ENCODE measurements at places on chromosomes 16 and 17.

DNA sequence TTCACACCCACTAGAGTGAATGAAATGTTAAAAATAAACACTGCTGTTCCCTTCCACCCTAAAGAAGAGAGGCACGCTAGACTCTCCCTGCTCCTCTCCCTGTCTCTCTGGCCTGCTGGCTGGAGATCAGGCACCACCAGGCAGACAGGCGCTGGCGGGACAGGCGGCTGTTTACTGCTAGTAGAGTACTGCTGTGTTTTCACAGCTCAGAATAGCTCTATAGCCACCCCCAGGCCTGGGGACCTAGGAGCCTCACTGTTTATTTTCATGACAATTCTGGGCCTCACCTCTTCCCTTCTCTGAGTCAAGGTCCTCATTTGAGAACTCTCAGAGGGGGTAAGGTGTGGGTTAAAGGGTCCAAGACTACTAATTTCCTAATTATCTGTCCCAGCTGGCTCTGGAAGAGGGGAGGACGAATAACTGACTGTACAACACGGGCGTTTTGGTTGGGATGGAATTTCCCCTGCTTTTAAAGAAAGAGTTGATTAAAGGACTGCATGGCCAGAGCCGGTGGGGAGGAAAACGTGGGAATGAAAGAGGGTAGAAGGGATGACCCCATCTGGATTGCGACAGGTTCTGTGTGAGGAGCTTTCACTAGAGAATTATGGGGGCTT, 9.0 kb upstream of the G6PC1 start:
- DNase-seq, result no peak

- DNase-seq, result no peak
Observed at GRCh38 chr16:3576211-3576610, 992 bp downstream of the NLRC3 start.

- peak; percentile 44 for DNase-seq
Observed at GRCh38 chr16:57146040-57146647, 39.7 kb downstream of the PSME3IP1 start.

DNA sequence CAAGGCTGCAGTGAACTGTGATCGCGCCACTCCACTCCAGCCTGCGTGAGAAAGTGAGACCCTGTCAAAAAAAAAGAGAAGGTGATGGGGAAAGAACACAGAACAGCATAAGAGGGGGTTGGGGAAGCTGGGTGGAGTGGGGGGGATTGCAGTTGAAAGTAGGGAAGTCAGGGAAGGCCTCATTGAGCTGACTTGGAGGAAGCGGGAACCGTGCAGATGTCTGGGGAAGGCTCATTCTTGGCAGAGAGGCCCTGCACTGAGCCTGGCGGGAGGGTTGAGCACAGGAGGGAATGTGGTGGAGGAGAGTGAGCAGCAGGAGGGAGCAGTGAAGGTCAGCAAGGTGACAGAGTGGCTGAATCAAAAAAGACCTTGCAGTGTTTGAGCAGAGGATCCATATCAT, 26.9 kb downstream of the IL4R start:
- no peak for DNase-seq

DNA sequence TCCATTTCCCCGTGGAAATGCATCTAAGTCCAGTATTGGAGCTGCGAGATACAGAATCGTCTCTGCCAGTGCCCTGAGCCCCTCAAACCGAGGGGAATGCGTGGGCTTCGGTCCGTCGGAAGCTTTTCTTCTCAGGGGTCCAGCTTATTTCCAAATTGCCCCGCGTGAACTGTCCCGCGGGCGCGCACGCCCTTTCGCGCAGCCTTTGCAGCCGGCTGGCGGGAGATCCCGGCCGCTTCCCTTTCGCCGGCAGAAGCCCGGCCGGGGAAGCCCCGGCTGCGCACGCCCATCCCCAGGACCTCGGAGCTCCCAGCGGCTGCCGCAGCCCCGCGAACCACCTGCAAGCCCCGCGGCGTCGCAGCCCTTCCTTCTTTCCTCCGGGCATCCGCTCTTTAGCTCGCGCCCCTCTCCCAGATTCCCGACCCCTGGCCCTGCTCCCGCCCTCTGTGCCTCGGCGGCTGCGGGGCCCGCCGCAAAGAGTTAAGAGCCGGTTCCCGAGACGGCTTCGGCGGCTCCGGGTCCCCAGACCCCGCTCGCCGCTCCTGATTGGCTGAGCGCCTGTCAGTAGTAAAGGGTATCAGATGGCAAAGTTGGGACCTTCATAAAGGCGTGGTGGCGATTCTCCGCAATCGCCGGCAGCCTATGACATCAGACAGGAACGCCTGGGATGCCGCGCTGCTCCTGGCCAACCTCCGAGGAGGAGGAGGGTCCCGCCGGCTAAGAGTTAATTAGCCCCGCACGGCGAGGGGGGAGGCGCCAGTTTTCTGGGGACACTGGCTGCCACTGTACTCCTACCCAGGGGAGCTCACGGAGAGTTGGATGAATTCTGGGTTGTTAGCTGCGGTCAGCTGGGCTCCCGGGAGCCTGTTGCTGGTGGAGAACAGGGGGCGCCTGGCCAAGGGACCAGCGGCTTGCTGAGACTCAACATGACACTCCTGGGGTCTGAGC, at the start of gene MYOCD:
Gene MYOCD (plus strand): TSS at position 628 of the 948 bp plus-strand sequence. CDS start 299 bp downstream, at position 927.
- DNase-seq, result no peak

DNA sequence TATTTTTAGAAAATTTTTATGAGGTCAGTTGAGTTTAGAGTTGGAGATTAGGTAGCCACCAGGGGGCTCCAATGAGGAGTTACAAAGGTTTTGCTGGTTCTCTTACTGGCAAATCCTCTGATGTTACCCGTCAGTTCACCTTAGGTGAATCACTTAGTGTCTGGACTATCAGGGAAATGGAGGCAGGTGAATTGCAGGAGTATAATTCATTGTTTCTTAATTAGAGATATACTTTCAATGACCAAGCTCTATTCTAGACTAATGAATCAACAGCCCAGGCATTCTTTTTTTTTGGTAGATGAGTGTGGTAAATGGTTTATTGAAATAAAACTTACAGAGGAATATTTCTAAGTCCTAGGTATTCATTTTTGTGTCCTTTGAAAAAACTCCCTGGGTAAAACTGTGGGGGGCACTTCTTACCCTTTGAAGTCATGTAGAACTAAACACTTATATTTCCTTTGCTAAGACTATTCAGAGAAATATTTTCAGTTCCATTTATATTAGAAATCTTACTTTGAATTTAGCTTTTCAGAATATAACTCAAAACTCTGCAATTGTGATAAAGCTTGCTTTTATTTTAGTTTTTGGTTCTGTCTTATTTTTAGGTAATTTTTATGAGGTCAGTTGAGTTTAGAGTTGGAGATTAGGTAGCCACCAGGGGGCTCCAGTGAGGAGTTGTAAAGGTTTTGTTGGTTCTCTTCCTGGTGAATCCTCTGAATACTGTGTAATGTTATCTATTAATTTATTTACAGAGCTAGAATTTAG, 17.7 kb downstream of the PSMD11 start:
- peak; percentile 84 for DNase-seq

- DNase-seq, result no peak
Observed at GRCh38 chr16:30456302-30456701, 10.6 kb upstream of the SEPHS2 start.

DNA sequence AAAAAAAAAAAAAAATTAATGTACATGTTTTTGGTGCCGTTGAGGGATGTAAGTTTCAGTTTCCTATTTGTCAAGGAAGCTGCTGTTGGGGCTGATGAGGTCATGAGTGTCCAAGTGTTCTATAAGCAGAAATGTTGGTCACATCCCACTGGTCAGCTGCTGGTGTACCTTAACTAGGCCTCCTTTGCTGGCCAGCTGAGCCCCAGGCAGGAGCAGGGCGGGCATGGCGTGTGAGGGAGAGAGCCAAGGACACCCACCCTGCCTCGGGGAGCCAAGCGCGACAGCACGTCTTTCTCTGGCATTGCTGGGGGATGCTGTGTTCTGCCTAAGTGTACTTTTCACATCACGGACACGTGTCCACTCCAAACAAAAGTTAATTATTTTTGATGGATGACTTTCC, 108.1 kb upstream of the CDC42EP4 start:
- DNase-seq, result peak; percentile 18

- no peak for DNase-seq
Observed at GRCh38 chr17:58969612-58970011, 137.1 kb downstream of the TRIM37 start.

DNA sequence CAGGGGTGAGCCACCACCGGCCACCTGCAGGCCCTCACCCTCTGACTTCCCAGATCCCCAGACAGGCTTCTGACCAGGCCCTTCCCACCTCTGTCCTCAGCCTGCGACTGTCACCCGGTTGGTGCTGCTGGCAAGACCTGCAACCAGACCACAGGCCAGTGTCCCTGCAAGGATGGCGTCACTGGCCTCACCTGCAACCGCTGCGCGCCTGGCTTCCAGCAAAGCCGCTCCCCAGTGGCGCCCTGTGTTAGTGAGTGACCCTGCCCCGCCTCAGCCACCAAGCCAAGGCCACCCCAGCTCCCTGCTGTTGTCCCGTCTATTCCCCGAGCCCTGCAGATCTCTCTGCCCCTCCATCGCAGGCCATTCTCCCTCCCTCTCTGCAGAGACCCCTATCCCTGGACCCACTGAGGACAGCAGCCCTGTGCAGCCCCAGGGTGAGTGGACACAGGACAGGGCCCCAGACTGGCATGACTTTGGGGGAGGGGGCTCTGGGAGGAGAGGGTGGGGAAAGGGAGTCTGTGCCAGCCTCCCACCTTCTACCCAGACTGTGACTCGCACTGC, 1.9 kb downstream of the NTN3 start:
- DNase-seq, result no peak

DNA sequence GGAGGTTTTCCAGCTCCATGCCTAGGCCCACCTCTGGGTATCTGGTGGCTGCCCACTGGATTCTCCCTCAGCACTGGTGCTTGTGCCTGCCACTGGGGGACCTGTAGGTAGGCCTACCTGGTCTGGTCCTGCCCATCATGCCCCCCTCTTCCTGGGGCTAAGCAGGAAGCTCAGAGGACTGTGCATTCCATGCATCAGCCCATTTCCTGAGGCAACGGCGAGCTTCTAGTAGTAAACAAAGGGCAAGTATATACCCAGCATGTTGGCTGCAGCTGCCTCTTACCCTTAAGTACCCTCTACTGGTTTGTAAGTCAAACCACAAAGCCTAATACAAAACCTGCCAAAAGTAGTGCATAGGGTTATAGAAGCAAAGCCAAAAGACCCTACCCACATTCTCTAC, 37.5 kb downstream of the SDR42E1 start:
- DNase-seq, result no peak

DNA sequence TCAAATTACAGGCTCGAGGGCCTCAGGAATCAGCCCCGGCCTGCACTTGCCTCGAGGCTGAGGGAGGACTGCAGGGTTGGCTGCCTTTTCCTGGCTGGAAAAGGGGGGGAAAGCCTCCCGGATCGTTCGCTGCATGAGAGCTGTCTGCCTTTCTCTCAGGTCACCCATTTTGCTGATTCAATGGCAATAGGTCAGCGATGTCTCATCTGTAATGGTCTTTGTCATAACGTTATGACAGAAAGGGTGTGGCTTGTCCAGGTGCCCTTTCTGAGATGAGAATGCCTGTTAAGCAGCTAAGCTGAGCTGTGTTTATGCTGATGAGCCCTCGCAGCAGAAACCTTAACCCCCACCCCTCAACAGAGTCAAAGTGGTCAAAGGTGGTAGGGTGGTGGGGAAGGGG, 81.8 kb downstream of the AKAP1 start:
- DNase-seq, result no peak

DNA sequence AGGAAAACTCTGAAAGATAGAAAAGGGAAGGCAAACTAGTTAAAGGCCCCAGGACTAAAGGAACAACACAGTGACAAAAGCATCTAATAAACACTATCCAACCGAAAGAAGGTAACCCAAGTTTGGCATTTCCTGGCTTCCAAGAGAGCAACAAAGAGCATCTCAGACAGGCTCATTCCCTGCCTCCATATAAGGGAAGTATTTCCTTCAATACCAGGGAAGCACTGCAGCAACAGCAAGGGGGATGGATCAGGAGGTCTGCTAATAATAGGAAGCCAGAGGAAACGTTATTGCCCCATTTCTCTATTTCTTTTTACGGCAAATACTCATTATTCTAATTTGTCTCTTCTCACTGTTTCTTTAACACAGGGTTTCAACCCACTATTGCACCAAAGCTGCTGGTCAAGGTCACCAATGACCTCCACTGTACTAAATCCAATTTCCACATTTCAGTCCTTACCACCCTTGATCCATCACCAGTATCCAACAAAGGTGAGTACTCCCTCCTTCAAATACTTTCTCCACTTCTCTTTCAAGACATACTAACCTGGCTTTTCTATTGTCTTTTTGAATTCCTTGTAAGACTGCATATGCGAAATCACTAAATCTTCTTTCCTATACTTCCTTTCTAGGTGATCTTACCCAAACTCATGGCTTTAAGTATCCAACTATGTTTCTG, 86.1 kb downstream of the KANSL1 start:
- no peak for DNase-seq

DNA sequence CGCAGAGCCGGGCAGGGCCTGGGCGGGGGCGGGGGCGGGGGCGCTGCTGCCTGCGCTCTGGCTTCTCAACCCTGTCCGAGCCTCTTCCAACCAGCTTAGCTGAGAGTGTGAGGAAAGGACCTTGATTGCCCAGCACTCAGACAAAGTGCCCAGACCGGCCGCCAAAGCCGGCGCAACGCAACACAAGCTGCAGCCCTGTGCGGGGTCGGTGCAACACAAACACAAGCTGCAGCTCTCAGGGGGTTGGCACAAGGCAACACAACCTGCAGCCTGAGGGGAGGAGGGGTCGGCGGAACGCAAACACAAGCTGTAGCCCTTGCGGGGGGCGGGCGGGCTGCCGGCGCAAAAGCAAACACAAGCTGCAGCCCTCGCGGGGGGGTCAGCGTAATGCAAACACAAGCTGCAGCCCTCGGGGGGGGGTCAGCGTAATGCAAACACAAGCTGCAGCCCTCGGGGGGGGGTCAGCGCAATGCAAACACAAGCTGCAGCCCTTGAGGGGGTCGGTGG, 60.0 kb downstream of the KLHDC4 start:
- DNase-seq, result no peak

DNA sequence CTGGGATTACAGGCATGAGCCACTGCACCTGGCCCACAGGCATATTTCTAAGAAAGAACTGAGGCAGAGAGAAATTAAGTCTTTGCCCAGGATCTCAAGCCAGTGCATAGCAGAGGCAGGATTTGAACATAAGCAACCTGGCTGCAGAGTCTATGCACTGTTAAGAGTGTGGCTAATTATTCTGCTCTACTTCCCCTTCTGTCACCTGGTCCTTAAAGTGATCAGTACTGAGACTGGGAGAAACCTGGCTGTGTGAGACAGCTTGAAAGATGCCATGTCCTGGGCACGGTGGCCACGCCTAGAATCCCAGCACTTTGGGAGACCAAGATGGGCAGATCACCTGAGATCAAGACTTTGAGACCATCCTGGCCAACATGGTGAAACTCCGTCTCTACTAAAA, 58.1 kb downstream of the IQCK start:
- DNase-seq, result no peak

GRCh38 chr16:67389911-67390815, 3.1 kb downstream of the TPPP3 start:
- peak; percentile 95 for DNase-seq

All from inflammatory macrophage treated with lipopolysaccharide for 1 hour (primary cell).